Activated CD8-positive, alpha-beta memory T cell treated with anti-CD3 and anti-CD28 coated beads, Interleukin-2, amount 50 U/mL, for 4 hours (primary cell): ENCODE measurements at places on chromosomes 2 and 18.

- no peak for DNase-seq
These were observed 173.0 kb downstream of the CTIF start for GRCh38 chr18:48711651-48712486.

DNA sequence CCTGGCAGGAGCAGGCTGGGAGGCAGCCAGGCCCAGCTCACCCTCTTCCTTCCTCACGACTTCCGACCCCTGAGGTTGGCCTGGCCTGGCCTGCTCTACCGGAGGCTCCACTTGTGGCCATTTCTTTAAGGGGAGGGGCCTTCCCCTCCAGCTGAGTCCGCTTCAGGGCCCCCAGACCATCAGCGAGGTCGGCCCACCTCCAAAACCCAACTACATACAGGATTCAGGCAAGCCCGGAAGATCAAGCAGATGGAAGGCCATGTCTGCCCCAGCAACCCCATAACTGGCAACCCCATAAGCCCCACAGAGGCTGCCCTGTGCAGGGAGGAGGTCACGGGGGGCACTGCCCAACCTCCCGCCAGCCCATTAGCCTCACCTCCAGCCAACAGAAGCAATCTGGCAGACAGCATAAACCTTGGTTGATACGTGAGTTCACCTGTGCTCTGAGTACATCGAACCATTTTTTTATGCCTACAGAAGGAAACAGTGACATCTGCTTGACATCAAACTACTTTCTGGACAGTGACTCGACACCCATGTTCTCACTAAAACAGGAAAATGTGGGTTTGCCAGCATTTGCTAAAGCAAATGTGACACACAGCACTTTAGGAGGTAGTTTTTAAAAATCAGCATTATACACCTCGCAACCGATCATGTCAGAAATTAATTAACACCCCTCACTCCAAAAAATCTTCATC is 98.9 kb downstream of the EIPR1 start:
- peak; percentile 6 for DNase-seq

GRCh38 chr2:219722276-219722879 is 94.9 kb downstream of the SLC4A3 start:
- DNase-seq, result no peak

DNA sequence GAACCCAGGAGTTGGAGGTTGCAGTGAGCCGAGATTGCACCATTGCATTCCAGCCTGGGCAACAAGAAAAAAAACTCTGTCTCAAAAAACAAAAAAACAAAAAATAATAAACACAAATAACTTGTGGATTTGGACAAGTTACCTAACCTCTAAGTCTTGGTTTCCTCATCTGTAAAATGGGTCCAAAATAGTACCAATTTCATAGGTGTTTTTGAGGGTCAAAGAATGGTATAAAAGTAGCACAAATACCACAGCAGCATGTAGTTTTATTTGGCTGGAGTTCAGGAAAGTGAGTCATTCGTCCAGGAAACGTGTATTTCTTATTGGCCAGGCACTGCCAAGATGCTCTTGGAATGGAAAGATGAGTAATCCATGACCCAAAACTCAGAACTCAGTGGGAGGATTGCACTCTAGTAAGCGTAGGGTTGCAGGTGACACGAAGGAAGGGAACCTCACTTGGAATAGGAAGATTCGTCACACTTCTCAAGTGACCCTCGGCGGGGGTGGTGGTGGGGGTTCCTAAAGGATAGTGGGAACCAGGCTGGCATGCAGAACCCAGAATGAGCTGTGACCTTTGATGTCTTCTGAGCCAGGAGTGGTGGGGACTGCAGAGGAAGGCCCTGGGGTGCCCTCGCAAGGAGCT is 24.4 kb downstream of the GRHL1 start:
- DNase-seq, result no peak

GRCh38 chr18:44714376-44714775 is 33.7 kb downstream of the SETBP1 start:
- no peak for DNase-seq

DNA sequence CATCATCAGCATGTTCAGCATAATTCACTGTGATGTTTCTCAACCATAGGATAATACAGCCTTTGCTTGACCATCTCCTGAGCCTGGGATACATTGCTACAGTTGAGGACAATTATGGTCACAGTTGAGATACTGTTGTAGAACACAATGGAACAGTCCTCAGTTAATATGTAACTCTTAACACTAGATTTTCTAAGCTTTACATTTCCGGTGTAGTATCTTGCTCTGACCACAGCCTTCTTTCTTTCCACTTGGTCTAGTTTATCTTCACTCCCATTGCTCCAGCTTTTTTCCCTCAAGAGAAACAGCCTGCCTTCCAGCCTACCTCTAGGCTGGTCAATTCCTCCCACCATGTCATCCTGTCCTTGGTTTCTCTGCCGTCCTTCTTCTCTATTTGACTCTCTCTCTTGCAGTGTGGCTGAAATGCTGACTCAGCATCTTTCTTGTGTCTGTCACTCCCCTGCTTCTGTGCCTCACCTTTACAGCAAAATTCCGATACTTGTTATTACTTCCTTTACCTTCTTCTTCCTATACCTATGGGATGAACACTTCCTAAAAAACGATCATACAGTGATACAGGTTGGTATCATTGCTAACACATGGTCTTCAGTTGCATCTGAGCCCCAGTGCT is 80.5 kb downstream of the CTNNA2 start:
- no peak for DNase-seq

DNA sequence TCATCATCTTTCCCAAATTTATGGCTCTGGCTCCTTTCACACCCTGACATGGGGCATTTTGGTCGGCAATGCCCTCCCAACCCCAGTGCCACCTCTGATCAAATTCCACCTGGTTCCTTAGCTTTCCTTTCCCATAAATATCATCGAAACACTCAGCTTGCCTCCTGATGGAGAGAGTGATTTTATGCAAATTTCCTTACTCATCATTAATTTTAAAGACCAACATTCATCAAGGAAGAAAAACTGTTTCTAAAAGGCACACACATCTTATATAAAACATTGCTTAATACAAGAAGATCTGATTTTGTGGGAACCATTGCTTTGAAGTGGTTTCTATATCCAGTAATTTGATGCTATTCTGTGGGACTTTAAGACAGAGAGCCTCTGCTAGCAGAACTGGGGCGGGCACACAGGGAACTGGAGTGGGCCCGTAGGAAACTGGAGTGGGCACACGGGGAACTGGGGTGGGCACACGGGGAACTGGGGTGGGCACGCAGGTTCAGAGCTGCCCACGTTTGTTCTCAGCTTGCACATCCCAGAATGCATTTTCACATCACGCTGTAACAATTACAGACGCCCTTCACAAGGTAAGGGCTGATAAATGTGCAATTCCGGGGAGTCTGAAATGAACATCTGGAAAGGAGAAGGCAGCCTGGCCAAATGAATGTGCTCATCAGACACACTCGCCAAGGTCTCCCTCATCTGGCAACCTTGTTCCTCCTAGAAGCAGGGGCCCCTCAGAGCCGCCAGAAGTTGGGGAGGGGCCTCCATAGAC is 174.2 kb downstream of the RTP5 start:
- DNase-seq, result no peak

GRCh38 chr2:28665041-28665704 is 86.5 kb upstream of the PPP1CB start:
- no peak for DNase-seq

GRCh38 chr18:57249179-57249578 is 102.3 kb downstream of the BOD1L2 start:
- DNase-seq, result no peak

GRCh38 chr18:10950876-10951630 is 198.3 kb downstream of the PIEZO2 start:
- no peak for DNase-seq

DNA sequence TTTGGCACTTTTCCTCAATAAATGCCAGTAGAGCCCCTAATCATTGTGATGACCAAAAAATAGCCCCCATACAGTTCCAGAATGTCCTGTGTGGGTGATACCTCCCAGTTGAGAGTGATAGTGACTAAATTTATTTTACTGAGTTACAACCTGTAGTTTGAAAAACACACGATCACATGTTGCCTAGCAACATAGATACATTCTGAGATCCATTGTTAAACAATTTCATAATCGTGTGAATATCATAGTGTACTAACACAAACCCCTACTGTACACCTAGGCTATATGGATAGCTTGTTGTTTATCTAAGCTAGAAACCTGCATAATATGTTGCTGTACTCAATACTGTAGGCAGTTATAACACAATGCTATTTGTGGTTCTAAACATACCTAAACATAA is 30.6 kb downstream of the KCMF1 start:
- no peak for DNase-seq

GRCh38 chr2:41475959-41476358 is 571.9 kb upstream of the PKDCC start:
- no peak for DNase-seq

DNA sequence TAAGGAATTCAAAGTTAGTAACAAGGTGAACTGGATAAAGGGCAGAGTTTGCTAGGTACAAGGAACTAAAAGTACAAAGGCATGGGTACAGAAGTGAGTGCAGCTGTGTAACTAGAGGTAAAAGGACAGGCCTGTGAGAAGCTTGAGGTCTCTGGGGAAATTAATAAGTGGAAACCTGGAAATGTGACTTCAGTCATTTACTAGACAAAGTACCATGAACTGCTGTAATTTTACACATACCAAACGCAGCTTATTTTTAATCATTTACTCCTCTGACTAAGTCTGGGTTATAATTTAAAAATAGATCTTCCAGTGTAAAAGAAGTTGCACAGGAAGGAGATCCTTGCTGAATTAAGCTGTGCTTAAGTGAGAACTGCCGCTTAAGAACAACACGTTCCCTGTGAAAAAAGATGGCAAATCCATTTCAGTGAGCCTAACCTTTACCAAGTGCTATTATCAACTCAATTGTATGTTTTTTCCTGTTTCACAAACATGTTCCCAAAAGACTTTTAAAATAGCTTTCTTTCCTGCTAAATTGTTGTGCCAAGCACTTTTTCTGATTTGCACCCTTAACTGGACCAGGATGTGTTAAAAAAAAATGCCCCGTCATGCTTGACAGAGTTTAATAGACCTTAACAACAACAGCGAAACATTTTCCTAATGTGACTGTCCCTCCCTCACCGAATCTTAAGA is 44.3 kb downstream of the CALCRL start:
- no peak for DNase-seq

- no peak for DNase-seq
These were observed 101.7 kb downstream of the CABLES1 start for GRCh38 chr18:23236876-23237468.

- DNase-seq, result no peak
These were observed 201.9 kb downstream of the CLIP4 start for GRCh38 chr2:29317077-29317517.

DNA sequence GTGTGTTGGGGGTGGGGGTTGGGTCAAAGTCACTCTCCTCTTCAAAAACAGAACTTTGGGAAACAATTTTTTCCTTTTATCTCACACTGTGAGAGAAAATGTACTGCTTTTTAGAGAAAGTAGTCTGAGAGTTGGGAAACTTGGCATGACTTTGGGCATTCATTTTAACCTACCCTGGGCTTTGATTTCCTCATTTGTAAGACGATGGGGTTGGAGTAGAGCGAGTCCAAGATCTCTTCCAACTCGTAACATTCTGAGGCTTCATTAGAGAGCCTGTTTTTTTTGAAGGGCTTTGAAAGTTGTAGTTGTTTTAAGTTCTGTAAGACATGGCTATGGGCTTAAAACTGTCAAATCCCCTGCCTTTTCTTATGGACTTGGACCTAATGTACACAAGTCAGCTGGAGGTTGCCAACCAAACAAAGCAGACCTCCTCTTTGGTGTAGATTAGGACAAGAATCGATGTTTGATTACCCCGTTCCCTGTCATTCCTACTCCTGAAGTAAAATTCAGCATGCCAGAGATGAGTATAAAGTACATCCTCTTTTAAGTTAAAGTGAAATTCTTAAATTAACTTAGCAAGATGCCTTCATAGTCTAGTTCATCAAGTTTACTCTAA is 8.4 kb downstream of the PHLPP1 start:
- no peak for DNase-seq

DNA sequence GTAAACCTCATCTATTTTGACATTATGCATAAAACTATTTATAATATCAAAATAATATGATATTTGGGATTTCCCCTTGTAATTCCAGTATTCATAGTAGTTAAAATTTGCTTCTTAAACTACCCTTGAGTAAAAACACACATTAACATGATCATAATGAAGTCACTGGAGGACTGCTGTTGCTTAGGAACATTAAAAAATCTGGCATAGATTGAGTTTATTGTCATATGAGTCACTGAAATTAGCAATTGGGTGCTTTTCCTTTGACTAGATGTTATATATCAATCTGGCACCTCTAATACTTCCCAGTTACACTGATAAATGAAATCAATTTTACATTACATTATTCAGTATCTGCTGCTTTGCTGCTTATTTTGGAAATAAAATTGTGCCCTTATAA is 57.0 kb upstream of the ZC3H15 start:
- DNase-seq, result no peak

DNA sequence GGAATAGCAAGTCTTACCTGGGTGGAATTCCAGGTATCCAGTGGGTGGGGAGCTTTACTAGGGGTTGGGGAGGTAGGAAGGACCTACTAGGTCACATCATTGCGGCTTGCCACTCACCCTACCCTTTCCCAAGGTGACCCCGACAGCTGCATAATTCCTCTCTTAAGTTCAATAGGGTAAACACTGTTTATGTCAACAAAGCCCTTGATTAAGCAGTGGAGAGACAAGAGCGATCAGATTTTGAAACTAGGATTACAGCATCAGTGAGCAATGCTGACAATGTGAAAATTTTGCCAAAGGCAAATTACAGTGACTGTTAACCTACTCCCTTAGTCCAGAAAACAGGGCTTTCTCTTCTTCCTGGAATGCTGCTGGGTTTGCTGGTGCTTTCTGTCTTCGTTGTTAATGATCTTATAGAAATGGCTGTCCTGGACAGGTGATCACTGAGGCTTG is 14.5 kb downstream of the SLC19A3 start:
- no peak for DNase-seq

- DNase-seq, result no peak
These were observed 73.9 kb downstream of the TWIST2 start for GRCh38 chr2:238921681-238922319.

GRCh38 chr2:26316041-26316440 is 29.9 kb upstream of the SELENOI start:
- no peak for DNase-seq

DNA sequence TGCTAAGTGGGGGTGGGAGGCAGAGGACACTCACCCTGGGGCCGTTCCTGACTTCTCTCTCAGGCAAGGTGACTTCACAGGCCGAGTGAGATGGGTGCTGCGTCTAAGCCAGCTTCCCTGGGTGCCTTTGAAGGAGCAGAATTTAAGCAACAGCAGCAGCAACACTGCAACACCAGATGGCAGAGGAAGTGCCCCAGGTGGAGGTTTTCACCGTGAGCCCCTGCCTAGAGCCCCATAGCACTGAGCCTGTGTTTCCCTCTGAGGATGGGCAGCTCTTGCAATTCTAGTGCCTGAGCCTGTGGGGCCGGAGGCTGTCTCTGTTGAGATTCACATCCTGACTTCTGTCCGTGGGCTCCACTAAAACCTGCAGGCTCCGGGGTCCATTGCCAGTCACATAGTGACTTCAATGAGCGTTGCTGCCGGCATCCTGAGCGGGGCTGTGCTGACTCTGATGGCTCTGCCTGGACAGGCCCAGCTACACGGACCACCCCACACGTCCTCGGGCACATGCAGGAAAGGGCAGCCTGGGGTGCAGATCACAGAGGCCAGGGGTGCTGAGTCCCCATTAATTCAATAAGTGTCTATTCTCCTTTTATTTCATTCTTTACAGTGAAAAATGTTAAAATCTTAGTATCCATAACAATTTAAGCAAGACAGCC is 218.8 kb downstream of the SNTG2 start:
- no peak for DNase-seq

GRCh38 chr2:173985605-173985992 is 20.4 kb upstream of the SP3 start:
- DNase-seq, result no peak
